ENCODE measurements at places on chromosomes 16 and 17. TPM values are rescaled to one million over a fixed set of nuclear protein-coding genes. Genes with fewer than 3 reads are reported as not detected.

DNA sequence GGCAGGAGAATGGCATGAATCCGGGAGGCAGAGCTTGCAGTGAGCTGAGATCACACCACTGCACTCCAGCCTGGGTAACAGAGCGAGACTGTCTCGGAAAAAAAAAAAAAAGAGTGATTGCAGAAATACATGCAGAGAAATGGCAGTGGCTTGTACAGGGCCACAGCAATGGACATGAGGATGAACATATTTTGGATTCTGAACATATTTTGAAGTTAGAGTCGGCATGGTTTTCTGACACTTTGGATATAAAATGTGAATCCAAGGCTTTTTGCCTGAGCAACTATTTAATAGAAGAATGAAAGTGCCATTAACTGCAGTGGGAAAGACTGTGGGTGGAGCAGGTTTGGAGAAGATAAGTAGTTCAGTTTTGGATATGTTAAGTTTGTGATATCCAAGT, 35.8 kb downstream of the CPD start:
- DNase-seq, result no peak

DNA sequence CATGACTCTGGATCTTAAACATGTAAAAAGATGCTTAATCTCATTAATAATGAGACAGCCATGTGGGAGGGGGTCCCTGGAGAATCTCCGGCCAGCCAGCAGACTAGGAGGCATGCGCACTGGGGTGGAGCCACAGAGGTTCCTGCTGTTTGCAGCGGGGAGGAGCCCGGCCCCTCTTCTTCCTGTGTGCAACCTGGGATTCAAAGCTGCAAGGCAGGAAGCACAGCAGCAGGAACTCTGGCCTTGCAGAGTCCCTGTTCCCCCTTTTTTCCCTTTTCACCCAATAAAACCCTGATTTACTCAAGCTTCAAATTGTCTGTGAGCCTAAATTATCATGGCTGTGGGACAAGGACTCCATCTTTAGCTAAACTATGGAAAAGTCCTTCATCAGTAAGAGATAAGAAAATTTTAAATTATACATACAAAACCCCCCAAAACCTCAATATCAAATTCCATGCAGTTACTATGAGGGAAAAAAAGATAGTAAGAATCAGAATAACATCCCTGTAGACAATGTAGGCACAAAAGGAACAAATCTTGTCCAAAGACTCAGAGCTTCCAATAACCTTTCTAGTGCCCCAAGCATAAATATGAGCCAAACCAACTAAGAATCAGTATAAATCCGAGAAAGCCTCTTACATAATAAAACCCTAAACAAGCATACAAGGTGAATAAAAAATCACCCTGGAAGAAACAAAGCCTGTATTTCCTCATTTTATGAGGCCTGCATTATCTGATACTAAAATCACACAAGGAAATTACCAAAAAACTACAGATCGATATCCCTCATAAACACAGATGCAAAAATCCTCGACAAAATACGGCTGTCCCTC, 12.1 kb downstream of the CFDP1 start:
- DNase-seq, result peak; percentile 53

DNA sequence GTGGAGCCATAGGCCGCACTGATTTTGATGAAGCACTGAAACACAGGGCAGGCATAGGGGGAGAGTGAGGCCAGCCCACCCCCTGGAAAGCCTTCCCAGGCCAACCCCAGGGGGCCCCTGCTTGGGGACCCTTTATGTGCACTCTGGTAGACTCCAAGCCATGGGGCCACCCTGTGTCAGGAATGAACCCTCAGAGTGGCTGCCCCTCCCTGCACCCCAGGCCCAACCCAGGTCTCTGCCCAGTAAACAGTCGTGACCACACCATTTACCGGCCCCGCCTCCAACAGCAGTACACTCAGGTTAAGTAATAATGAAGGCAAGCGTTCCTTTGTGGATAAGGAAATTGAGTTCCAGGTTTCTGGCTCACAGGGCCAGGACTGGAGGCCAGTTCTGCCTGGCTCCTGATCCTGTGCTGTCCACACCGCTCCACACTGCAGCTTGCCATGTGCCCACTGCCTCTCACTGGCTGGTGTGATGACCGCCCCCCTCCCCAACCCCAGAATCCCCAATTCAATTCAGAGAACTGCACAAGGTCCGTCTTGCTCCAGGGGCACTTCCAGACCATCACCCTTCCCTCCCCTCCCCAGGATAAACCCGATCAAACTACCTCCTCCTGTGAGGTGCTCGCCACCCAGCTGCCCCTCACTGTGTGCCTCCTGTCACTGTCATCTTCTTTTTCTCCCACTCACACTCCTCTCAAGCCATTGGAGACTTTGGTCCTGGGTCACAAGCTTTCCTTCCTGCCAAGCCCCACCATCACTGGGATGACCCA, 13.6 kb downstream of the PIMREG start:
- no peak for DNase-seq

DNA sequence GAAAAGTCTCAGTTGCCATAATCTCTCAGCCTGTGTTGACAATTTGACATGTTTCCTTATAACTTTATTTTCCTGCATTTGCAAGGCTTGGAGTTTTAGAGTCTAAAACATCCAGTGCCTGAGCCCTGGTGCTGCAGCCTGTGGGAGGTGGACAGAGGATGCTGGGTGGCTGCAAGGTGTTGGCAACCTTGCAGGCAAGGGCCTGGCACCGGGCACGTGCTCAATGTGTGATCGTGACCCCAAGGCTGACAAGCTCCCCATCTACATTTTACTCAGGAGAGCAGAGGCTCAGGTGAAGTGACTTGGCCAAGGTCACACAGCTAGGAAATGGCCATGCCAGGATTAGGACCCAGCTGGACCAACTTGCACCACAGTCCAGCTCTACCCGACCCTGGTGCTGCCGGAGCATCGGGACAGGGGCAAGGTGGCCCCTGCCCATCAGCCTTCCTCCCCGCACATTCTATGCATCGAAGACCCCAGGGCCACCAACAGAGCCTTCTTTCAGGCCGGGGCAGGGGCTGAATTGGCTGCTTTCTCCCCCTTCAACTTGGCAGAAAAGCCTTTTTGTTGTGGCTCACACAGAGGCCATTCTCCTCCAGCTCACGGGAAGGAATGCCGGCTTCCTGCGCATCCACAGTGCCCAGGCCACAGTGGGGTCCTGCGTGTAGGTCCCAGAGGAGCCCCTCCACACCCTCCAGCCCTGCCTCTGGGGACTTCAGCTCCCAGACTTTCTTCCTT, 23.1 kb downstream of the MMP15 start:
- DNase-seq, result no peak

GRCh38 chr17:5864741-5865657, 205.2 kb upstream of the WSCD1 start:
- DNase-seq, result no peak

DNA sequence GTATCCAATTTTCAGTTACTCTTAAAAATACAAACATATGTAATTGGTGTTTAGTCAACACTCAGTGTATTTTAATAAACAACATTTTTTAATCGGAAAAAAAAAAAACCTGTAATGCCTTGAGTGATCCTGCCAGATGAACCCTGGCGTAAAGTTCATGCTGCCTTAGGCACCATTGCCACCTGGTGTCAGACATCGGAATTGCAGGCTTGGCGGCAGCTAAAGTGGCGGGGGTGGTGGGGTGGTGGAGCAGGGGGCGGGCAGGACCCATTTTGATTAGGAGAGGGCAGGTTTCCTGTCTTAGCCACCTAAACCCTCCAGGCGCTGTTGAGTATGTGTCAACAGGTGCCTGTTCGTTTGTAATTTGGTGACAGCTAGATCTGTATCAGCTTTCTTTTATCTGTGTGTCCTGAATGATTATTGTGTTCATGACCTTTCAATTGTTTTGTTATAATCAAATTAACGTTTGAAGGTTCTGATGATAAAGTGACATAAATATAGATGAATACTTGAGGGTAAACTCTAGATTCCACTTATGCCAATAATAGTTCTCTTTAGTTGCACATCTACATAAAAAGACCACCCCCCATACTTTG, 588.7 kb downstream of the CDH13 start:
- DNase-seq, result peak; percentile 46

- no peak for DNase-seq
Measured at GRCh38 chr17:64580384-64581315, 73.9 kb downstream of the CEP95 start.

Gene ALDOC
- total RNA-seq, result 104 TPM

Gene YBX2
- total RNA-seq, result 0.75 TPM

Gene ZP2
- not detected for total RNA-seq

Gene TBC1D3C
- not detected for total RNA-seq

Gene DPEP2
- 1.9 TPM for total RNA-seq

Gene FDXR
- 5.3 TPM for total RNA-seq
